EL (cell line): ENCODE measurements at places on chromosomes 12 and 14.

- DNase-seq: no peak
Observed at GRCh38 chr14:101087614-101088394, 184.3 kb upstream of the RTL1 start.

- no peak for DNase-seq
Observed at GRCh38 chr14:98510392-98510791, 761.6 kb downstream of the BCL11B start.

DNA sequence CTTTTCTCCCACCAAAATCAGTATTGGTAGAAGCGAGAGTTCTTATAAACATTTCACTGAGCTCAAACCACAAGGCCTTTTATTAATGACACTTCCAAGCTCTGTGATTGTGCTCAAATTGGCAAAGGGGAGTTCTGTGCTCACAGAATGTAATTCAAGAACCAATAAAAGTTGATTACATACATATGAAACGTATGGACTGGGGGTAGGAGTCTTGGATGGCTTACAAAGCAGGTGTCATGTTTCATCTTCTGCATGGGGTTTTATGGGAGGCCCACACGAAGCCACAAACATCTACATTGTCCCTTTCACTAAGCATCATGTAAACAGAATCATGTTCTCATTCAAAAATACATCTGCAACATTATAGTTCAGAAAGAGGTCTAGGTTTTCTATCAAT, 828.3 kb downstream of the VRK1 start:
- DNase-seq: no peak

GRCh38 chr14:105701456-105702274, 175.3 kb downstream of the TMEM121 start:
- DNase-seq: no peak

- peak; percentile 94 for DNase-seq
Observed at GRCh38 chr12:124379938-124380754, 85.3 kb downstream of the RFLNA start.

GRCh38 chr12:113133036-113133435, 2.5 kb downstream of the RASAL1 start:
- no peak for DNase-seq

GRCh38 chr12:84313323-84313675, 599.3 kb downstream of the SLC6A15 start:
- no peak for DNase-seq

DNA sequence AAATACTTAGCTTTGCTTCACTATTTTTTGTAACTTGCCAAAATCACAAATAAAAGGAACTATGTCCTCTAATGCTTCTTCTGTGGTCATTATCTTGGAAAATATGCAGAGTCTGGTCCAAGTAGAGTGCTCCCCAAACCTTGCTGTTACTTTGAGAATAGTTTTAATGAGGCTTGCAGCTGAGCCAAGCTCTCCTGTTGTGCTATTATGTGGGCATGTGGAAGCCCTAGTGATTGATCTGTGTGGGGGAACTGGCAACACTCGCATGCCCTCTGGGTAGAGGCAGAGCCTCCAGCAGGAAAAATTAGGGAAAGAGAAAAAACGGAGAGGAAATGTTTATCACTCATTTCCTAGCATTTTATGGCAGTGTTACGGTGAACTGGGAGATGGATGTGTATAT, 473.1 kb downstream of the EGLN3 start:
- DNase-seq: no peak

DNA sequence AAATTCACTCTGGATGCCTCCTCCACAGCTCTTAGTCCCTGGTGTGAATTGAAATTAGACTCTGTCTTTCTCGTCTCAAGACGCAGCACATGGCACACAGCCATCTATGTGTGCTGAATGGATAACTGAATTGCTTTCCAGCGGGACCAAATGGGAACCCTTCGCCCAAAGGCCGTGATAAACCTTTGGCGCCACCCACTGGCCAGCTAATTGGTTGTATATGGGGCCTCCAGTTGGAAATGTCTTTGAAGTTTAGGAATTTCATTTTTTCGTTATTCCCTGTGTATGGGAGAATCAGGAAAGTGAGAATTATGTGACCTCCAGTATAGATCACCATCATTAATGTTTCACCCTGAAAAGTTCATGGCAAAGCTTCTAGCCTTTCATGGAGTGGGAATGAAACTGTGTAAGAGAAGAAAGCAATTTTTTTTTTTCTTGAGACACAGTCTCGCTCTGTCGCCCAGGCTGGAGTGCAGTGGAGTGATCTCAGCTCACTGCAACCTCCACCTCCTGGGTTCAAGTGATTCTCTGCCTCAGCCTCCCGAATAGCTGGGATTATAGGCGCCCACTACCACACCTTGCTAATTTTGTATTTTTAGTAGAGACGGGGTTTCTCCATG, 9.8 kb upstream of the HSP90AA1 start:
- DNase-seq: peak; percentile 80

GRCh38 chr12:54541751-54542290, 7.6 kb upstream of the PDE1B start:
- no peak for DNase-seq

DNA sequence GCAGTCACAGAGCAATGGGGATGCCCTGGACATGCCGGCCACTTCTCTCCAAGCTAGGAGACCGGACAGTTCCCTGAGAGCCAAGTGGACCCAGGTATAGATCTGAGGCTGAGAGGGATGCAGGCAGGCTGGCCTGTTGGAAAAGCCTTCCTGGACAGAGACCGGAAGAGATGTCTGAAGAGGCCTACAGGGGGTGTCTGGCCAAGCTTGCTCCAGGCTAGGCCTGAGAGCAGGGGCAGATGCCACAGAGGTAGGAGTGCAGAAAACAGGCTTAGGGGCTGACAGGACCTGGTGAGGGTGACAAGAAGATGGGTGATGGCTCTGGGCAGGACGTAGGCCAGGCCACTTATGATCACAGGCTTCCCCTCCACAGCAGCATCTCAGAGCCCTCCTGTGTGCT, 30.2 kb downstream of the ARL6IP4 start:
- DNase-seq: no peak

DNA sequence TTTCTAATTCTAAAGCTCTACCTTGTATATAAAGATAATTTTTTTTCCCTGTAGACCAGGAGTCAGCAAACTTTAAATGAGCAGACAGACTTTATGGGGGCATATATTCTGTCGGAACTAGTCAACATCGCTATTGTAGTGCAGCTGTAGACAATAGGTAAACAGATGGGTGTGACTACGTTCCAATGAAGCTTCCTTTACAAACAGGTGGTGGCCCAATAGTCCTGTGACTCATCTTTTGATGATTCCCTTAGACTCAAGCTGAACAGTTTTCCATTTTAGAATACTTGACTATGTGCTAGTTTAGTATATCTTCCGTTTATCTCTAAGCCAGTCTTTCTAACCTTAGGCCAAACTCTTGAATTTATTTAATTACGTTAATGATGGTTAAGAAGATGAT, 16.3 kb downstream of the MUCL1 start:
- DNase-seq: no peak

DNA sequence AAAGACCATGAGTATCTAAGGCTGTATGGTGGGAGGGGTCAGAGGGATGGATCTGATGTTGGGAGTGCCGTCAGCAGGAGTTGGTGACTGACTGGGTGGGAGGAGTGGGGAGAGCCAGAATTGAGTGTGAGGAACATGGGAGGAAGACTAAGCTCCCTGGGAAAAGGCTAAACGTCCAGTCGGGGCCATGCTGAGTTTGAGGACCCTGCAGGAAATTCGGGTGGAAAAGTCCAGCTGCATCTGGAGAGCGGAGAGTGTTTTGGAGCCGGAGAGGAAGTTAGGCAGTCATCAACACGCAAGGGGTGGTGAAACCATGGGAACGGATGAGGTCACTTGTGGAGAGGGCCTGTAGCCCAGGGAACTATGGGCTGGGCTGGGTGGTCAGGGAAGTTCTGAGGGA, 60.9 kb downstream of the ELK3 start:
- DNase-seq: no peak

DNA sequence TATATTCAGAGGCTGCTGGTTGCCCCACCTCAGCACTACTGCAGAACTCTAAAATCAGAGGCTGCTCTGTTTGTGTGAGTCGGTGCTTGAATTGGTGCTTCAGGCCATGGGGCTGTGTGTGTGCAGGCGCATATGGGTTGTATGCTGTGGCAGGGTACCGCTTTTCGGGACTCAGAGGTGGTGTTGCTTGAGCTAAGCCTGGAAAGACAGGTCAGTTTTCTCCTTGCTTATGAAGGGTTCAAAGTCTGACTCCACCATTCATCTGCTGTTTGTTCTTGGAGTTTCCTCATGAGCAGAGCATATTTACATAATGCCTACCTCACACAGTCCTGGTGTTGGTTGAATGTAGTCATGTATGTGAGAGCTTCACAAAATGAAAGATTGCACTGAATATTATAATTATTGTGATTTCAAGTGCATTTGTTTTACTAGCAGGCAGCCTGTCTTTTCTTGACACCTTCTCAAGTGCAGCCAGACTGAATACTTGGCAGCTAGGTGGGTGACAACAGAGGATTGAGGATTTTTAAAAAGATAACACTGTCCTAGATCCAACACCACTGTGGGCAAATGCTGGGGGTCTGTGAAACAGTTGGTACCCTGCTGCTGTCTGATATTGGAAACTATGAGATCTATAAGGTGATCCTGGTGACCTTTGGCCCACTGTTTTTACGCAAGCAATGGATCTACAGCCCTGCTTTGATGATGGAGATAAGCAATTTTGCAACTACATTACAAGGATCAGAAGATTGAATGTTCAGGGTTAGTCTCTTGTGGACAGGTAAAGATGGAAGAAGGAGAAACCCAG, 1.0 kb upstream of the ANG start:
- no peak for DNase-seq

- peak; percentile 14 for DNase-seq
Observed at GRCh38 chr12:131171029-131171428, 217.3 kb downstream of the ADGRD1 start.

DNA sequence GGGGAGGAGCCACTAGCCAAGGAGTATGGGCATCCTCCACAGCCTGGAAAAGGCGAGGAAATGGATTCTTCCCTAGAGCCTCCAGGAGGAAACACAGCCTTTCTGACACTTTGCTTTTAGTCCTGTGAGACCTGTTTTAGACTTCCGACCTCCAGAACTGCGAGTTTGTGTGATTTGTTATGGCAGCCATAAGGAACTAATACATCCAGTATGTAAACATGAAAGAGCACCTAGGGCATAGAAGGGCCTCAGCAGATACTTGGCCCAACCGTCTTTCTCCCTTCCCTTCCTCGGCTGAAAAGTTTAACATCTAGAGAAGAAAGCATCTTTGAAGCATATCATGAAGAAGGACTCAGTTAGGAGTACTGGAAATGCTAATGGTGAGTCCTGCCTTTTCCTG, 3.6 kb downstream of the HIP1R start:
- no peak for DNase-seq

DNA sequence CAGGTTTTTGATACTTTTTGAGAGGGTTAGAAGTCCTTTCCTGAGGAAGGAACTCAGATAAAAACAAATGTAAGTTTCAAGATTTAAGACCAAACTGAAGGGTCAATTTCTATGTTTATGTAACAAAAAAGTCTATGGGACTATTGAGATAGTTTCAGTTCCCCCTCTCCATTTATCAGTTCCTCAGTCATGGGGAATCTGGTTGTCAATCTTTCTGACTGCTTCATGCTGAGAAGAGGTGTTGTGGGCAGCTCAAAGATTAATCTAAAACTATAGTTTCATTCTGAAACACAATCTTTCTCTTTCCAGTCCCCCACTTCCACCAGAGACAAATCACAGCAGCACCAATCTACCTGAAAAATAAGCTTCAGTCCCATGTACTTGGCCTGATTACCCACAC, 93.7 kb downstream of the KCNMB4 start:
- no peak for DNase-seq

- no peak for DNase-seq
Observed at GRCh38 chr12:16475521-16475920, 128.1 kb downstream of the MGST1 start.

DNA sequence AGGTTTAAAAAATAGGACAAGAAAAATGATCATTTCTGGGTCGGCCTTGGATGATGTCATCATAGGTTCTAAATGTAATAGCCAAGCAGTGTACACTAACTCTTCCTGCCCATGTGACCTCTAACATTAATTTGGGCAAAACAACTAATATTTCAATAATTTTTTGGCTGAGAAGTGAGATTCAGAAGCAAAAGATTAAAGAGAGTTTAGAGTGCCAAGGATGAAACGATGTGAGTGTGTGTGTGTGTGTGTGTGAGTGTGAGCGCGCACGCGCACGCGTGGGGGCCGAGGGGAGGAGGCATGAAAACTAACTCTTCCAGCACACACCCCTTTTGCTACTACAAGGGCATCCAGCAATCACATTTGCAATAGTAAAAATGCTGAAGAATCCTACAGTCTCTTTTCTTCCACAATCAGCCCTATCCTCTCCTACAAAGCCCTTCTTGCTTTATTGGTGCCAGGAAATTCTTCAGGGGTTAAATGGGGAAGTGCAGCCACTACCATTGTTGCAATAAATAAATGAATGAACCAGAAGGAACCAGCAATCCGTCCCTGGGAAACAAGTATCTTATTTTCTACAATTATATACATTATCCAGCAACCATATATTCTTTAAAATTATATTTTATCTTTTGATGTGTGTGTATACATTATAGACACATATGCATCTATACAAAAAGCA, 52.9 kb downstream of the PEBP1 start:
- peak; percentile 22 for DNase-seq

DNA sequence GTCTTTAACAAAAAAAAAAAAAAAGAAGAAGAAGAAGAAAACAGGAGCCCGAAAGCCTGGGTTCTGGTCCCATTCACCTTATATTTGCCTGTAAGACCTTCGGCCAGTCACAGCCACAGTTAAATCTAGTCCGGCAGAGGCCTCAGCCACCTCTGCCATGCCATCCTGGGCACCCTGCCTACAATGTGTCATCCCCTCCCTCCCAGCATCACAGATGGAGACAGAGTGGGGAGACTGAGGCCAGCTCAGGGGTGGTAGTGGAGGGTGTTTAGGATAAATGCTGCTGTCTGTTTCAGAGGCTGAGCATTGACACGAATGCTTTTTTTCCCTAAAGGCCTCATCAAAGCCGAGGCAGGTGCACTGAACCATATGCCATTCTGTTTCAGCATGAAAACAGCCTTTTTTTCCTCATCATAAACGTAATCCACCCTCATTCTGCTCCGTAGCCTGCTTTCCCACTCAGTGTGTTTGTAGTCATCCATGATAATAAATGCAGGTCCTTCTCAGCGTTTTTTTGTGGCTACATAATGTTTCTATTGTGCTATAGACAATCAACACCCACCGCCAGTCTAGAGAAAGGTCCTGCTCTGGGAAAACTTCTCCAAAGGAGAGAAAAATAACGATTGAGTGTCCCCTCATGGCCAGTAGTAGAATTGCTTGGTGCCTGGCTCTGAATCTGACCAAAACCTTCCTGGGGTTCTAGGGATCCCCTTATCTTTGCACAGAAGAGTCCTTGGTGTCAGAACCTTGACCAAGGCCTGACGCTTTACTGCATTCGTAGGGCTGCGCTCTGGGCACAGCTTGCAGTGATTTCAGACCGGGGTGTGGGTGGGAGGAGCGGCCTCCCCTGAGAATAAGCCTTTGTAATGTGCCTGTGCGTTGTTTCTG, 41.1 kb upstream of the TSPAN9 start:
- DNase-seq: no peak
